ENCODE measurements at places on chromosomes 5 and 9. TPM values are rescaled to one million over a fixed set of nuclear protein-coding genes. Genes with fewer than 3 reads are reported as not detected.

LYSMD3 gene
- total RNA-seq, result 10.2 TPM

PURA gene
- total RNA-seq, result 10.3 TPM

GRCh38 chr9:389159-389558 is 174.5 kb downstream of the DOCK8 start:
- DNase-seq, result no peak

GRCh38 chr9:20623748-20624124 is 1.4 kb upstream of the MLLT3 start:
- no peak for DNase-seq

Data from activated naive CD4-positive, alpha-beta T cell treated with anti-CD3 and anti-CD28 coated beads for 36 hours (primary cell).